G401 (cell line): ENCODE measurements at places on chromosomes 16 and 17. TPM values are rescaled to one million over a fixed set of nuclear protein-coding genes. Genes with fewer than 3 reads are reported as not detected.

- DNase-seq, result no peak
Observed at GRCh38 chr16:12573300-12573699, 230.4 kb downstream of the CPPED1 start.

The TOB1 gene
- total RNA-seq, result 18.5 and 26.4 TPM in 2 replicates

DNA sequence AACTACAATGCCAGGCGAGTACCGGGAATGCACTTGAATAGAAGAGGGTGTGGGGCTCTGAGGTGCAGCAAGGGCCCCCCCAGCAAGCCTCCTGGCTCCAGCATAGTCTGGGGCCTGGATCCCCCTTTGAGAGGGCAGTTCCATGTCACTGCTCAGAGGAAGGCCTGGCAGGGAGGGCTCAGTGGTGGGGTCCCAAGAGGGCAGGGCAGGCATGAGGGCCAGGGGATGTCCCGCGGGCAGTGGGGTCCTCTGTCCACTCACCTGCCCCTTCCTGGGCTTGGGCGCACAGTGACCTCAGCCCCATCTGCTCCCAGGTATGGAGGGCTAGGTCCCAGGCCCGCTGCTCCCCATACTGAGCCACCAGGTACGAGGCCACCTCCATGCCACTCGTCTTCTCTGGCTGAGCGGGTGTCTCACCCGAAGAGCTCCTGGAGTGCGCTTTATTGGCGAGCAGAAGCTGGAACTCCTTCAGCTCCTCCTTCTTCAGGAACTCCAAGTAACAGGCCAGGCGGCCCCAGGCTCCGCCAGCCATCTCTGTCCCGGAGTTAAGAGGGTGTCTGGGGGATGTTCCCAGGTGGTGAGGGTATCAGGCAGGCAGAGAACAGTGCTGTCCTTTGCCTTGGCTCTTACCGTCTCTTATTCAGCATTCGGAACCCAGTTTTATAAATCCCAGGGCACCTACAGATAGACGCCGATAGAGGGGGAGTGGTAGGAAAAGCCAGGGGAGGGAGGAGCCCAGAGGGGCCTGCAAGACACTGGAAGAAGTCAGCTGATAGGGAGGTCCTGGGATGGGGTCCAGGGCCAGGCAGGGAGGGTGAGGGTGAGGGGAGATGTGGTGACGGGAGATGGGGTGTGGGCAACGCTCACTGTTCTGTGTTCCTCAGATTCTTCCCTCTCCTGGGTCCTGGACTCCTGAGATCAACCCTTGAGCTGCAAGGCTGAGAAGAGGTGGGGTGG is 605 bp downstream of the NLRP1 start:
- no peak for DNase-seq

DNA sequence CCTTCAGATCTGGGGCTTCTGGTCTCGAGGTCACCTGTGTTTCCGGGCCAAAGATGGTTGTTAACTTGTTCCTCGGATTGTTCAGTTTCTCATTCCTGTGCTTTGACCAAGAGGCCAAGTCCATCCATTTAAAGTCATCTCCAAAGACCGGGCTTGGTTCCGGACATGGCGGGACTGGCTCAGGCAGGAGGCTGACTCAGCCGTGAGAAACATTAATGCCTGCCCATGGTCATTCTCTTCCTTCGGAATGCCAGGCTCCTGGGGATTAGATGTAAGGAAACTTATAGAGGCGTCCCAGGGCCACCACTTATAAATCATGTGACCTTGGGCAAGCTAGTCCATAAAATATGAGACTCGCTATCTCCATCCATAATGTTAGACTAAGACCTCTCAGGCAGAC is 13.6 kb upstream of the NKD1 start:
- no peak for DNase-seq

- no peak for DNase-seq
Observed at GRCh38 chr16:5446623-5447240, 349.1 kb upstream of the EEF2KMT start.
